Cardiac fibroblast (primary cell): ENCODE measurements at places on chromosomes 1 and 21.

DNA sequence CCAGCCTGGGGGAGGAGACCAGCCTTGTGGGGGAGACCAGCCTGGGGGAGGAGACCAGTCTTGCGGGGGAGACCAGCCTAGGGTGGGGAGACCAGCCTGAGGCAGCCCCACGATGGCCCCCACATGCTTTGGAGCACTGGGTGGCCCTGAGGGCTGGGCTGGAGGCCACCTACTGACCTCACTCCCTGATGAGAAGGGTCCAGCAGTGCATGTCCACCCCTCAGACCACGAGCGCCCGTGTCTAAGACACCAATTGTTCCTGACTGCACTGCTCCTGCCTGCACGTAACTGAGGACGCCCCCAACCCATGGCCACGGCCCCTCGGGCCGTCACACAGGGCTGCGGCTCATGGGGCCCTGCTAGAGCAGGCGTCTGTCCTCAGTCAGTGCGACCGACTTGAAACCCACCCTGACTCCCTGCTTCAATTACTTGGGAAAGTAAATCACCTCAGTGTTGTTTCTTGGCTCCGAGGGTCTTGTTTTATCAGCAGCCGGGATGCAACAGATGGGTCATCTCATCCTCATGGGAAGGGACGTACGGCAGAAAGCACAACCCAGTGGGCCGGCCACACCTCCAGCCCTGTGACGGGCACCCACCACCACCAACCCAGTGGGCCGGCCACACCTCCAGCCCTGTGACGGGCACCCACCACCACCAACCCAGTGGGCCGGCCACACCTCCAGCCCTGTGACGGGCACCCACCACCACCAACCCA lies at the start of gene SPATC1L:
SPATC1L (minus strand) TSS at position 550 of the 715 bp plus-strand sequence. CDS start 1,643 bp downstream, outside the sequence.
- DNase-seq = peak; percentile 90

DNA sequence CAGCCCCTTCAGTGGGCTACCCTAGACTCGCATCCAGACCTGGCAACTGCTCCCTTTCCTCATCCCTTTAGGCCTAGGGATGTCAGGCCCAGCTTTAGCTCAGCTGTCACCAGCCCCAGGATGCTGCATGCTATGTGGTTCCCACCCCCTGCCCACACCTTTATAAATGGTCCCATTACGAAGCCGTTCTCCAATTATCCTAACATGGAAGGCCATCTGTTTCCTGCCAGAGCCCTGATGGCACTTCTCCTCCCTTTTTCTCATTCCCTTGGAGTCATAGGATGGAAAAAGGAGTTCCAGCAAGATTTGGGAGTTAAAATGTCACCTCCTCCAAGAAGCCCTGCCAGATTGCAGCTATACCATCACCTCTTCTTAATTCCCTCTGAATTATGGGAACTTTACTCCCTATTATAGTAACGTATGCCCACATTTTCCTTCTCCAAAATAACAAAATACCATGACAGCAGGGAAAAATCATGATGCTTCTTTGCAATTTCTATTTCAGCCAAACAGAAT lies 205.0 kb upstream of the GRIK3 start:
- DNase-seq = no peak

GRCh38 chr1:5994713-5995621 lies 2.7 kb upstream of the NPHP4 start:
- DNase-seq = no peak

GRCh38 chr1:102833151-102833550 lies 275.2 kb downstream of the COL11A1 start:
- DNase-seq = no peak

DNA sequence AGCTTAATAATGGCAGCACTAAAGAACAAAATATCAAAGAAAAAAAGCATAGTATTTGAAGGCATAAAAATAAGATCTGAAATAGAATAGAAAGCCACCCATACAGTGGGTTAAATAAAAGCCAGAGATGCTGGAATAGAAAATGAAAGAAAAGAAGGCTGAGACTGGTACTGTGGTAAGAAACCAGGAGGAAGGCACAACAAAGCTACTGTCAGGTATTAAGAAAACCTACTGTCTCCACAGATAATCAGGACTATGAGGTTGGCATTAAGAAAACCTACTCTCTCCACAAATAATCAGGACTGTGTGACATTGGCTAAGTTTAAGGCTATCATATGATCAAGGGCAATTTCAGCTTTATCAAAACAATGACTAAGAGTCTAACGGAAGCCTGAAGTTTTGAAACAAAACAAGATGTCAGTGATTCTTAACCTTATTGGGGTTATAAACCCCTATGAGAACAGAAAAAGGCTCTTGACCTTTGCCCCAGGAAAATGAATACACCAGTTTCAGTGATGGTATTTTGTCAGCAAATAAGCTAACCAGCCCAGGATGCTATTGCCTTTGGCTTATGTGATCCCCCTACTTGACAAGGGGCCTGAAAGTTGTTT lies 24.4 kb downstream of the MCOLN2 start:
- no peak for DNase-seq

- no peak for DNase-seq
Measured at GRCh38 chr1:109269981-109270622, 12.8 kb downstream of the PSRC1 start.

GRCh38 chr1:64505232-64505943 lies 35.5 kb downstream of the CACHD1 start:
- no peak for DNase-seq

DNA sequence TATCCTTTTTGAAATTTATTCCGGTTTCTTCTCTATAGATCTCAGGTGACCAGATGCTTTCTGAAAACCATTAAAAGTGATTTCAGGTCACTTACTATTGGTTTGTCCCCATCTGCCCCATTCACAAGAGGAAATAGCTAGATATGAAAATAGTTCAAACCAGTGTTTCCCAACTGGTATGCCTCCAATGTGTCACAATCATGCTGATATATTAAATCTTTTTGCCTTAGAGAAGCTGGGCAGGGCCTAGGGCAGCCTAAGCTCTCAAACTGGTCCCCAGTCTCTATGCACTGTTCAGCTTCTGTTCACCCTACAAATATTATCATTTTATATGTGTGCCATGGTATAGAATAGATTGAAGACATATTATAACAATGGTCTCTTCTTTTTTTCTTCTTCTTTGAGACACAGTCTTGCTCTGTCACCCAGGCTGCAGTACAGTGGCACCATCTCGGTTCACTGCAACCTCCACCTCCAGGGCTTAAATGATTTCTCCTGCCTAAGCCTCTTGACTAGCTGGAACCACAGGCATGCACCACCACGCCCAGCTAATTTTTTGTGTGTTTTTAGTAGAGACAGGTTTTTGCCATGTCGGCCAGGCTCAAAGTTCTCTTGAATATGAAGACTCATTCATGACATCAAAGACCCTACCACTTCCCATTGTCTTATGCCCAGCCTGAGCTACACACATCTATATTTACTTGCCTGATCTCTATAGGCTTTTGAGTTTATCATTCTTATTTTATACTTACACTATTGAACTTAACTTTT lies 15.7 kb downstream of the PTPN22 start:
- peak; percentile 23 for DNase-seq

- no peak for DNase-seq
Measured at GRCh38 chr1:212294983-212295382, 9.8 kb downstream of the PPP2R5A start.

DNA sequence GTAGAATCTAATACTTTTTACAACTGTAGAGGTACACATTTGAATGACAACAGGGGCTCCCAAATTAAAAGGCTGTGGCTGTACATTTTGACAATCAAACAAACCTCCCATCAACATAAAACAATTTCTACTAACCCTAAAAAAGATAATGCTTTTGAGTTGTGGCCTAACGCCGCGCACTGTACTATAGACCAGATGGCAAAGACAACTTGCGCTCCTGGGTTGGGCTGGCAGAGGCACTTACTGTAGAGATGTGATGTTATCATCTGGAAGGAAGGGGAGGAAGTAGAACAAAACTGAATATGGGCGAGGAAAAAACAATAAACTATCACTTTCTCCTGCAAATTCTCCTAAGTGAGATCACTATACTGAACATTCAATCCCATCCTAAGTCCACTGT lies 26.1 kb downstream of the SPRTN start:
- DNase-seq = no peak

DNA sequence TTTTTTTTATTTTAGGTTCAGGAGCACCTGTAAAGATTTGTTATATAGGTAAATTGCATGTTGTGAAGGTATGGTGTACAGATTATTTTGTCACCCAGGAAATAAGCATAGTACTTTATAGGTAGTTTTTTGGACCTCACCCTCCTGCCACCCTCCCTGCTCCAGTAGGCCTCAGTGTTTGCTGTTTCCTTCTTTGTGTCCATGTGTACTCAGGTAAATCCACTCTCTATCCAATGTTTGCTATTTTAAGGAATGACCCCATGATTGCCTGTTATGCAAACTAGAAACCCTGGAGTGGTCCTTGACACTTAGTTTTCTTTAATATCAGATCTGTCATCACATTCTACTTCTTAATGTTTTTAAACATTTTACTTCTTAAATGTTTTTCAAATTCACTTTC lies 33.9 kb downstream of the LHX9 start:
- no peak for DNase-seq

DNA sequence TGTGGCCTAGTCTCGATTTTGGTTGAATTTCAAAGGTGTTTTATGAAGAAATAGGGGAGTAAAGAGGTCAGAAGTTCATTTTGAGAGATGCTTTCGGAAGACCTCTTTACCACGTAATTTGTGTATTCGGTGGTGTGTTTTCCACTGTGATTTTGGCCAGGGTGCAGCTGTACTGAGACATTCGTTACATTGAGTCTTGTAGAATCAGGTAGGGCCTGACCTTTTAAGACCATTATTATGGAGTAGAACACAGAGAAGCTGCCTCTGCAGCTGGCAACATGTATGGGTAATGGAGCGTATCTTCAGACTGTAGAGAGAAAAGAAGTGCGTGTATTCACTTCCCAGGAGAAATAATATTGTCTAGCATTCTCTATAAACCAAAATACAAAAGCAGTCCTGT lies 326.5 kb downstream of the PDE4B start:
- DNase-seq = no peak

GRCh38 chr1:26363549-26364448 lies 8.8 kb downstream of the ZNF683 start:
- DNase-seq = peak; percentile 77

DNA sequence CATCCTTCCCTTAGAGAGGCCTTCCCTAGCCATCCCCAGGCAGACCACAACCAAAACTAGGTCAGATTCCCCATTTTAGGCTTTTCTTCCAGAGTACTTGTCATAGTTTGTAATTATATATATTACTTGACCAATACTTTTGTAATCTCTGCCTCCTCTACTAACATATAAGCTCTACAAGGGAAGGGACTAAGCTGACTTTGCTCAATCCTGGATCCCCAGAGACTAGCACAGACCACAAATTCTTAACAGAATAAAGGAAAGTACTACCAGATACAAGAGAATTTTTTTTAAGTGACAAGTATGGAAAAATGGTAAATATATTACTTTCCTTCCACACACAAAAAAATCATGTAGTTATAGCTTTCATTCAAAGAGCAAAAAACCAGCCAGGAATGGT lies 2.0 kb downstream of the ZMYM6 start:
- peak; percentile 52 for DNase-seq

DNA sequence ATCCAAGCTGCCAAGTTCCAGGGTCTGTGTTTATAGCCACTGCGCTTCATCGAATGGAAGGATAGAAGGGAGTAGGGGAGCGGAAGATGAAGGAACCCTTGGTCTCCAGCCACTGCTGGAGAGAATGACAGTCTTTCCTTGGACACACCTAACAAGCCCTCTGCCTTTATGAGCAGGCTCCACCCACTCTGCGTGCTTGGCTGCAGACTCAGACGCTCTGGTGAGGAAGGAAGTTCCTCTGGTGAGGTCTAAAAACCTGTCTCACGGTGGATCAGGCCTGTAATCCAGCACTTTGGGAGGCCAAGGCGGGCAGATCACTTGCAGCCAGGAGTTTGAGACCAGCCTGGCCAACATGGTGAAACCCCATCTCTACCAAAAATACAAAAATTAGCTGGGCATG lies 55.4 kb downstream of the MATN1 start:
- peak; percentile 36 for DNase-seq

GRCh38 chr1:60763741-60764140 lies 318.6 kb upstream of the NFIA start:
- DNase-seq = no peak

DNA sequence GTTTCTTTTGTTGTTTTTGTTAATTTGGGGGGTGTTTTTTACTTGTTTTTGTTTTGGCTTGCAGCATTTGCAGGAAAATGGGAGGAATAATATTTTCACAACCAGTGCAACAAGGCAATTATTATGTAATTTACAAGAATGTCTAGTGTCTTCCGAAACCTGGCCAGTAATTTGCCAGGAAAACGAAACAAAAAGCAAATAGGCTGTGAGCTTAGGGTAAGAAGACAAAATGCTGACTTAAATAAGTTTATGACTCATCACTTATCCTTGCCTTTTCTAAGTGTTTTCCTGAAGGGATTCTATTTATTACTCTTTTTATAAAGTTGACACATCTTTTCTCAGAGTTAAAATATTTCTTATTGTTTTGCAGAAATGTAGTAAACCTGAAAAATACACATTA lies 49.8 kb downstream of the KCNT2 start:
- DNase-seq = peak; percentile 80

GRCh38 chr1:169784102-169784501 lies 10.6 kb downstream of the METTL18 start:
- no peak for DNase-seq

DNA sequence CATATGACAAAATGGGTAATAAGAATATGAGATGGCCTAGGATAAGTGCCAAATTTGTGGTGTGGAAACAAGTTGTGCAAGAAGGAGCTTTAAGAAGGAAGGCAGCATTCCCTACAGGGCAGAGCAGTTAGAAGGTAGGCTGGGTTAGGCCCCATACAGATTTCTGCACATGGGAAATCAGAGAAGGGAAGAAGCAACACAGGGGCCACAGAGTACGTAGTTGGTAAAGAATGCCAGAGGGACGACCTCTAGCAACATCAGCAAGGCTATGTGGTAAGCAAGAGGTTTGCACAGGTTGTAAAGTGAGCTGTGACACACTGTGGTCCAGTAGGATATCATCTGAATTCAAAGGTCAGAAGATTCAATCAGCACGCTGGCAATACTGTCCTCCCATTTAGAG lies 765.6 kb upstream of the B3GALT2 start:
- peak; percentile 34 for DNase-seq

DNA sequence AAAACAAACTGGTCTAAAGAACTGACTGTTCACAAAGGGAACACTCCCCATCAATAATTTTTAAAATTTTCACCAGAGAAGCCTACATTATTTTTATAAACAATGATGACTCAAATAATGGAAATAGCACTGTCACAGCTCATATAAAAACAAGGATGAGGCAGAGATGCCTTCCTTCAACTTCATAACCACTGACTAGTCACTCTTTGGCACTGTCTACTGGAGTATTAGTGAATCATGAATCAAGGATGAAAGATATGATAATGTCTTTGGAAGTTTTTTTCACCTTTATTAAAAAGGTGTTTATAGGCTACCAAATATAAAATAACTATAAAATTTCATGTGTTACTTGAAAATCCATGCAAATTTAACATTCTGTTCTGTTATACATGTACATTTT lies 316.9 kb downstream of the VAV3 start:
- DNase-seq = peak; percentile 7

GRCh38 chr1:50272912-50273311 lies 150.3 kb downstream of the DMRTA2 start:
- DNase-seq = no peak

DNA sequence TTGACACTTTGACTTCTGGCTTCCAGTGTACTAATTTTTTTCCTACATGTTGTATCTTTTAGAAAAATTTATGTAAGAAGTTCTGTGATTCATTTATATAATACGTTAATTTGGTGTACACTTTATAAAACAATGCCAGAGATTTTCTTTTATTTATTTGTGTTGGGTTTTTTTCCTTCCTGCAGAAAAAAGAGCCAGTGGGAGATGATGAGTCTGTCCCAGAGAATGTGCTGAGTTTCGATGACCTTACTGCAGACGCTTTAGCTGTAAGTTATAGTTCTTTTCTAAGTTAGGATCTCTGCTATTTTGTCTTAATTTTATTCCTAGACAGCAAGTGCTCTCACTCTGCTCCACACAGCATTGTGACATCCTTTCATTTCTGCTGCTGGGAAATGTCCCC lies 14.4 kb downstream of the SARS1 start:
- DNase-seq = no peak
